ENCODE measurements at places on chromosomes 5 and 9. TPM values are rescaled to one million over a fixed set of nuclear protein-coding genes. Genes with fewer than 3 reads are reported as not detected.

The CTXN3 gene
- polyA plus RNA-seq = 0.06 TPM

The CARD6 gene
- 5.9 TPM for polyA plus RNA-seq

The PCDHAC1 gene
- 0.13 TPM for polyA plus RNA-seq

GRCh38 chr5:14286007-14286406, 142.9 kb downstream of the TRIO start:
- no peak for DNase-seq

GRCh38 chr9:109108318-109108717, 11.4 kb downstream of the TMEM245 start:
- DNase-seq = no peak

DNA sequence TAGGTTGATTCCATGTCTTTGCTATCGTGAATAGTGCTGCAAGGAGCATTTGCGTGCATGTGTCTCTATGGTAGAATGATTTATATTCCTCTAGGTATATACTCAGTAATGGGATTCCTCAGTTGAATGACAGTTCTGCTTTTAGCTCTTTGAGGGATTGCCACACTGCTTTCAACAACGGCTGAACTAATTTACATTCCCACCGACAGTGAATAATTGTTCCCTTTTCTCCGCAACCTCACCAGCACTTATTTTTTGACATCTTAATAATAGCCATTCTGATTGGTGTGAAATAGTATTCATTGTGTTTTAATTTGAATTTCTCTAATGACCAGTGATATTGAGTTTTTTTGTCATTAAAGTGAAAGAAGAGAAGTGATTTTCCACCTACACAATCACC, 18.5 kb downstream of the IFNA5 start:
- no peak for DNase-seq

- no peak for DNase-seq
Measured at GRCh38 chr5:157575381-157576020, at the start of gene ADAM19. Gene ADAM19 (minus strand): TSS chr5:157575775. CDS start chr5:157575696, 79 bp downstream.

GRCh38 chr9:36125062-36125855, 11.3 kb upstream of the GLIPR2 start:
- DNase-seq = no peak
